Neural crest cell (in vitro differentiated cells): ENCODE measurements at places on chromosomes 2 and 18. TPM values are rescaled to one million over a fixed set of nuclear protein-coding genes. Genes with fewer than 3 reads are reported as not detected.

GRCh38 chr2:9914384-9915065 lies 37.0 kb upstream of the GRHL1 start:
- no peak for DNase-seq
- H3K27me3 ChIP-seq, result no peaks in the 10 kb centered on the region
- no peak overlapping the region for H3K27ac ChIP-seq
- peaks cover 11% of the 10 kb centered on the region for H3K36me3 ChIP-seq
- peaks cover 11% of the 10 kb centered on the region for H3K4me1 ChIP-seq
- H3K4me3 ChIP-seq, result no peak overlapping the region

The TSPYL6 gene
- total RNA-seq, result not detected in 2 replicates

DNA sequence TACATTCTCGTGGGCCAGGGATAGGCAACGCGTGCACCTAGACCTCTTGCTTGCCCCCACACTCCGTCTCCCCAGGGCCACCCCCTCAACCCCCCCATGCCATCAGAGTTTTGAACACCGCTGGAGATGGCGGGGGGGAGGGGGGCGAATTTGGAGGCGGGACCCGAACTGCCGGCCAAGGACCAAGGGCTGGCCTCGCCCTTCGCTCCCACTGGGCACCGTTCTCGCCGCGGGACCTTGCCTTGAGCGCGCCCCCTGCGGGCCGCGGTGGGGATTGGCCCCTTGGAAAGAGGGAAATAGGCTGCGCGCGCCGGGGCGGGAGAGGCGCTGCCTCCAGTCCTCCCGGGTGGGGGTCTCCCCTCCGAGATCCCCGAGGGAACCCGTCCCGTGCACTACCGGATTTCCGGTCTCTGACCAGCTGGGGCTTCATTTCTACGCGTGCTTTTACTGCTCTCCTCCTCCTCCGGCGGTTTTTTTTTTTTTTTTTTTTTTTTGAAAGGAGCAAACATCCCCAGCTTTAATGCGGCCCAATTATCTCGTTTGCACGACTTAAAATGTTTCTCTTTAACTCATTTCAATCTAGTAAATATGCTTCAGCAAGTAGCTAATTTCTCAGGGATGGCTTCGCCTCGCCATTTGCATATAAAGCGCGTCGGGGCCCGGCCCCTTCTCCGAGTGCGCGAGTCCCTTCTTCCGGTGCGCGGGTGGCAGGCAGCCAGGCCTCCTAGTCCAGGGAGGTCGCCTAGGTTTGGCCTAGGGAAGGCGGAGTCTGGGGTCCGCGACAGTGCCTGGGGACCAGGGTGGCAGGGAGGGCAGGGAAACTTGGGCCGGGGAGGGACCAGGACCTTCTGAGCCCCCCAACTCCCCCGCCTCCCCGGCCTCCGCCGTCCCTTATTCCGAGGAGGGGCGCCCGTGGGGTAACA lies 10.0 kb upstream of the GBX2 start:
- peak overlapping the region; percentile 91 for H3K4me3 ChIP-seq
- peaks cover 69% of the 10 kb centered on the region for H3K27me3 ChIP-seq
- DNase-seq, result peak; percentile 89
- peak overlapping the region; percentile 62 for H3K27ac ChIP-seq
- peaks cover 52% of the 10 kb centered on the region for H3K4me1 ChIP-seq
- no peaks in the 10 kb centered on the region for H3K36me3 ChIP-seq

The KCNK3 gene
- total RNA-seq, result 0.58 and 0.68 TPM in 2 replicates

The TET3 gene
- total RNA-seq, result 30.2 and 30.3 TPM in 2 replicates
